Activated T-helper 1 cell treated with anti-CD3 and anti-CD28 coated beads, Interleukin-12 subunit alpha, Interleukin-12 subunit beta, Interleukin-2, Interleukin-4 antibody, amounts not matched to agents 30 ng/mL and 10 ng/mL and 1 ng/mL, durations not matched to agents 14 hours and 24 hours and 36 hours (primary cell): ENCODE measurements at places on chromosomes 6 and 20.

DNA sequence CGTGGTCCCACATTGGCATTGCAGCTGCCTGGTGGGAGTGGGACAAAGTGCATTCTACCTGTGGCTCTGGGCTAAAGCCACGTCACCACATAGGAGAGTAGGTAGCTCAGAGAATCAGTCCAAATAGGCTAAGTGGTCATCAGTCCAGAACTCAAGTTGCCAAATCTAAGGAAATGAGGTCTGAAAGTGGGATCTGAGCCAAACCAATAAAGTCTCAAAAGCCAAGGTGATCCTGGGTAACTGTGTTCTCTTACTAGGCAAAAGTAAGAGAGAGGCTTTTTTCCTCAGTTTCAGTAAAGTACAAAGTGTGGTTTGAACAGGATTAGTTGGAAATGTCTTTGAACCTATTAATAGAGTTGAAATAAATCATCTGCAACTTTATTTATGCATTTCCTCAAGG, 68.6 kb upstream of the CNKSR3 start:
- H3K27me3 ChIP-seq = no peaks in the 10 kb centered on the region
- H3K4me3 ChIP-seq = no peak overlapping the region
- H3K27ac ChIP-seq = no peak overlapping the region
- no peaks in the 10 kb centered on the region for H3K36me3 ChIP-seq

GRCh38 chr6:28978133-28978491, 27.0 kb downstream of the ZNF311 start:
- H3K36me3 ChIP-seq = peaks cover 2% of the 10 kb centered on the region
- peaks cover 43% of the 10 kb centered on the region for H3K4me1 ChIP-seq
- peaks cover 18% of the 10 kb centered on the region for H3K27me3 ChIP-seq
- H3K4me3 ChIP-seq = peak overlapping the region; percentile 74

GRCh38 chr6:48486373-48486772, 375.4 kb upstream of the PTCHD4 start:
- H3K4me1 ChIP-seq = no peaks in the 10 kb centered on the region
- DNase-seq = no peak
- no peaks in the 10 kb centered on the region for H3K36me3 ChIP-seq

DNA sequence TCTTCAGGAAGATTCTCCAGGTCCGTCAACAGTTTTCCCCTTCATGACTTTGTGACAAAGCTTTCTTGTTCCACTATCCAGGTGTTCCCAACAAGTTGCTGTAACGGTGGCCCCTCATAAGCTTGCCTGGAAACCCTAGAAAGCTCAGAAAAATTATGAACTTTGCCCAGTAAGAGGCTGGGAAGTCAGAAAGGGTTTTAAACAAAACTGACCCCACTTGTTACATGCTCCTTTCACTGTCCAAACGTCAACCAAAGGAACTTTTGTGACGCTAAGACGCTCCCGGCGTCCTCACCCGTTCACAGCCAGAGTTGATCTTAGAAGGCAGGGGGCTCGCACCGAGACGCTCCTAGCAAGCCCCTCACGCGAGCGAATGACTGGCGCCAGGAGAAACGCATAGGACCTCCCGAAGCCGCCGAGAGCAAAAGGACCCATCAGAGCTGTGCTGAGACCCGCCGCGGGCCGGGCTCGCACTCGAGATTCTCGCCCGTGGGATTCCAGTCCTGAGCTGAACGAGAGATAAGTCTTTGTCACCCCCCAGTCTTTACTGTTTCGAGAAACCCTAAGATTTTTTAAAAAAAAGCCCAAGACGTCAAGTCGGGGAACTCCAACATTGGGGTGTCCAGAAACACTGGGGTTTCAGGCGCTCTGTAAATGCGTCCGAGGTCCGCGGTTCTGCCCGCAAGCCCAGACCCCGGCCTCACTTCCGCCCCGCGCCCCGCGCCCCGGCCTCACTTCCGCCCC, 544 bp upstream of the ACAT2 start:
- H3K36me3 ChIP-seq = peaks cover 36% of the 10 kb centered on the region
- H3K4me1 ChIP-seq = peaks cover 37% of the 10 kb centered on the region
- H3K27ac ChIP-seq = peak overlapping the region; percentile 93
- no peaks in the 10 kb centered on the region for H3K27me3 ChIP-seq
- peak overlapping the region; percentile 89 for H3K4me3 ChIP-seq

DNA sequence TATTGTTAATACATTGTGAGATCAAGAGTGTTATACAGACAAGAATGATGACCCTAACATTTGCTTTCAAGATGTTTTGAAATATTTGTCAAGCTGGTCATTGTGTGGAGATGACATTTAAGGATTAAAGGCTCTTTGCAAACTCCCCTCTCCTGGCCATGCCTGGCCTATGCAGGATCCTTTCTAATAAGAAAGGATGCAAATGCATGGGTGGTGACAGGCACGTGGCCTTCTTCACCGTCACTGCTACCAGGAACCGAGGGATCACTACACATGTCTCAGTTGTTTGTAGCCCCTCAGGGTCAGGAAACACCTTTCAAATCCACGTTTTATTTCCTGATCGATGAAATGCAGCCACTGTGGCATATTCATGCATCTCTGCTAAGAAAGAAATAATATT, 419.7 kb downstream of the PRKN start:
- H3K4me1 ChIP-seq = no peaks in the 10 kb centered on the region
- H3K27me3 ChIP-seq = no peaks in the 10 kb centered on the region
- H3K4me3 ChIP-seq = no peak overlapping the region
- DNase-seq = no peak
- no peak overlapping the region for H3K27ac ChIP-seq
- no peaks in the 10 kb centered on the region for H3K36me3 ChIP-seq

GRCh38 chr6:104887350-104887749, 27.6 kb upstream of the HACE1 start:
- H3K27me3 ChIP-seq = peaks cover 2% of the 10 kb centered on the region
- H3K27ac ChIP-seq = no peak overlapping the region
- no peaks in the 10 kb centered on the region for H3K4me1 ChIP-seq
- H3K4me3 ChIP-seq = no peak overlapping the region
- no peaks in the 10 kb centered on the region for H3K36me3 ChIP-seq

DNA sequence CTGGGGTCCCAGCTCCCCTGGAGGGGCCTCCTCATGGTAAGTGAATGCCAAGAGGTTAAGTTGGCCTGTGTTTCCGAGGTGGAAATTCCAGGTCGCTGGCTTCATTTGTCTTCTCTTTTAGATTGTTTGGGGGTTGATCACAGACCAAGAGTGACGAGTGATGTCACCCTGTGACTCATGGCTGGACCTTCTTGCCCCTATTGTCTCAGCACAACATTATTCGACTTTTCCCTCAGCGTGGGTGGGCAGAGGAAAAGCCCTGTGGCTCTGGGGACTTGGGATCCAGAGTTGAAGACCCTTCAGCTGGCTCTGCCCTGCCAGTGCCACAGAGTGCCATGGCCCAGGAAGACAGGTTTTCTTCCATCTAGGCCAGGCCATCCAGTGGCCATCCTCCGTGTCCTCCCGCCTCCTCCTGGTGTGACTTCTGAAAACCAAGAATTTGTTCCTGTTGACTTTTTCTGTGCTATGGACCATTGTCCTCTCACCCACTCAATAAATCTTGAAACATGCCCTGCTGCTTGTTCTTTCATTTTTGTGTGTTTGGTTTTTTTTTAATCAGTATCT, 15.4 kb upstream of the SNHG17 start:
- peaks cover 13% of the 10 kb centered on the region for H3K36me3 ChIP-seq
- no peaks in the 10 kb centered on the region for H3K27me3 ChIP-seq
- no peak overlapping the region for H3K4me3 ChIP-seq
- H3K4me1 ChIP-seq = peaks cover 38% of the 10 kb centered on the region
- peak overlapping the region; percentile 8 for H3K27ac ChIP-seq

GRCh38 chr6:140463312-140463710, 1088.9 kb upstream of the CITED2 start:
- no peak for DNase-seq
- no peaks in the 10 kb centered on the region for H3K4me1 ChIP-seq
- peaks cover 3% of the 10 kb centered on the region for H3K27me3 ChIP-seq
- no peak overlapping the region for H3K4me3 ChIP-seq
